ENCODE measurements at places on chromosomes 4 and X. TPM values are rescaled to one million over a fixed set of nuclear protein-coding genes. Genes with fewer than 3 reads are reported as not detected.

CXCL1 gene
- not detected for total RNA-seq

MTMR1 gene
- 41.1 TPM for total RNA-seq

TEX13C gene
- total RNA-seq: not detected

NDST4 gene
- total RNA-seq: not detected
